ENCODE measurements at places on chromosomes 16 and 17. TPM values are rescaled to one million over a fixed set of nuclear protein-coding genes. Genes with fewer than 3 reads are reported as not detected.

- DNase-seq, result peak; percentile 49
- H3K36me3 ChIP-seq, result no peaks in the 10 kb centered on the region
- peak overlapping the region; percentile 13 for H3K4me3 ChIP-seq
- peak overlapping the region; percentile 81 for H3K27ac ChIP-seq
- peaks cover 8% of the 10 kb centered on the region for H3K27me3 ChIP-seq
Measured at GRCh38 chr17:10149573-10150399, 48.6 kb downstream of the GAS7 start.

GRCh38 chr17:50976951-50977472 is 110.9 kb upstream of the TOB1 start:
- peaks cover 34% of the 10 kb centered on the region for H3K36me3 ChIP-seq
- no peak overlapping the region for H3K4me3 ChIP-seq
- H3K27me3 ChIP-seq, result no peaks in the 10 kb centered on the region
- H3K27ac ChIP-seq, result peak overlapping the region; percentile 96
- no peak for DNase-seq
- peaks cover 12% of the 10 kb centered on the region for H3K4me1 ChIP-seq

DNA sequence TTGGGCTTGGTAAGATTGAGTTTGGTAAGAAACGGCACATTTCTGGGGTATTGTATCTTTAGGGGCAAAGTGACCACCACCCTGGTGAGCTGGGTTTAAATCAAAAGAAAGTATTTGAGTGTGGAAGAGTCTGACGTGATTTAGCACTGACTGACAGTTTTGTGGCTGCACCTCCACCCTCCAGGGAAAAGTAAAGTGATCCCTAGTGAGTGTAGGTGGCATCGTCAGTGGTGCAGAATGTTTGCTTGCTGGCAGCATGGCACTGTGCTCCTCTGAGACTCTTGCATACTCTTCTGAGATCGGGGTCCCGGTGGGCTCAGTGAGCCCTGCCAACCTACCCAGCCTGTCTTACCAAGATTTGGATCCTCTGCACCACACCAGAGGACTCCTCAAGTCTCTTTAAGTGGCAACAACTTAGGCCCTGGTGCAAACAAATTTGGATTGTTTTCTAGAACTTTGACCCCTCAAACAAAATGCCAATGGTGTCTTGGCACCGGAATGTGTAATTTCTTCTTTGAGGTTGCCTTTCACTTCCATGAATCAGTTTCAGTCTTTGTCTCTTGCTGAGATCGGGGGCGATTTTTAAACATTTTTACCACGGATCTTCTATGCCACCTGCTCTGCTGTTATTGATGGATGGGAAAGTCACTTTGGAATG is 2.8 kb downstream of the PRKCB start:
- peak overlapping the region; percentile 77 for H3K27ac ChIP-seq
- H3K4me1 ChIP-seq, result peaks cover 71% of the 10 kb centered on the region
- peaks cover 47% of the 10 kb centered on the region for H3K36me3 ChIP-seq
- DNase-seq, result no peak
- peaks cover 3% of the 10 kb centered on the region for H3K27me3 ChIP-seq
- H3K4me3 ChIP-seq, result peak overlapping the region; percentile 98

- H3K27me3 ChIP-seq, result no peaks in the 10 kb centered on the region
- no peak for DNase-seq
- H3K4me1 ChIP-seq, result no peaks in the 10 kb centered on the region
- peaks cover 34% of the 10 kb centered on the region for H3K36me3 ChIP-seq
- no peak overlapping the region for H3K4me3 ChIP-seq
- H3K27ac ChIP-seq, result peak overlapping the region; percentile 3
Measured at GRCh38 chr17:17253406-17253805, 16.4 kb upstream of the FLCN start.

SLC35G6 gene
- total RNA-seq, result not detected

- no peak for DNase-seq
- peaks cover 9% of the 10 kb centered on the region for H3K4me1 ChIP-seq
- H3K27me3 ChIP-seq, result no peaks in the 10 kb centered on the region
- H3K36me3 ChIP-seq, result no peaks in the 10 kb centered on the region
- H3K27ac ChIP-seq, result no peak overlapping the region
Measured at GRCh38 chr17:39365872-39366271, 35.6 kb downstream of the FBXL20 start.

DNA sequence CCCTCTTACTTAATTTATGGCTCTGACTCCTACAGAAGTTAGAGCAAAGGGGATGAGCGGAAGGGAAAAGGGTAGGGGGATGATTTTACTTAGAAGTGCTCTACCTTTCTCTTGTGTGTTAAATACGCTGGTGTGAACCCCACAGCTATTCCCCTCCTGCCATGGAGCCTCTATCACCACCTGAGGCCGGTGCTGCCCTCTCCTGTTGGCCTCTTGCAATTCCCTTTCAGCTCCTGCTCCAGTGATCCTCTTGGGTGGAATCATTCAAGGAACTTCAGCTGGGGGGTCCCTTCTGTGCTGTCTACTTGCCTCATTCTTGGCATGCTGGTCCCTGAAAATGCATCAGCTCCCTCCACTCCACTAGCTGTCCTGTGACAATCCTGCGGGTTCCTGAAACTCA is 41.8 kb upstream of the CDH8 start:
- no peak overlapping the region for H3K4me3 ChIP-seq
- no peak overlapping the region for H3K27ac ChIP-seq
- no peaks in the 10 kb centered on the region for H3K36me3 ChIP-seq
- DNase-seq, result no peak
- H3K4me1 ChIP-seq, result no peaks in the 10 kb centered on the region
- H3K27me3 ChIP-seq, result no peaks in the 10 kb centered on the region

Measured in activated CD8-positive, alpha-beta T cell treated with anti-CD3 and anti-CD28 coated beads for 36 hours (primary cell).